Skin of body (tissue), 3 donors: ENCODE measurements at places on chromosomes 5 and 9. TPM values are rescaled to one million over a fixed set of nuclear protein-coding genes. Genes with fewer than 3 reads are reported as not detected.

DNA sequence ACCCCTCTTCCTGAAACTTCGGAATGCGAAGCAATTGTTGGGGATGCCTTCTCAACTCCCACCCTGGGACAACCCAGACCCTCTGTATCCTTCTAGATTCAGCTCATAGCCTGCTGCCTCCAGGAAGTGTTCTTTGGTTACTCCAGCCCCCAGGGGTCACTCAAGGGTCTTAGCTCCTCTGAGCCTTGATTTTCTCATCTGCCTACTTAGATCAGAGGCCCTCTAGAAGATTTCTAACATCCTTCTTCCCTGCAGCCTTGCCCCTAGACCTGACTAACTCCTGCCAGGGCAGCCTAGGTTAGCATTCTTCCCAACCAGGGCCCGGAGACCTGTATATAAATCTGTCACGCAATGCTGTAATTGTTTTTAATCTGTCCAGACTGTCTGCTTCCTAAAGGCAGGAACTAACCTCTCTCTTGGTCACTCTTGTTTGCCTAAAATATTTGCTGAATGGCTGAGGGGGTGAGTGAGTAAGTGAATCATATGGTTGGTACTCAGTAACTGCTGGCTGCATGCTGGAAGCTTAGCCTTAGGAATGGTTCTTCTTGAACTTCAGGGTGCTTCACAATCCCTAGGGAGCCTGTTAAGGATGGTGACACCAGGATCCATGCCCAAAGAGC, 8.2 kb downstream of the GALNT10 start:
- no peak for DNase-seq

DNA sequence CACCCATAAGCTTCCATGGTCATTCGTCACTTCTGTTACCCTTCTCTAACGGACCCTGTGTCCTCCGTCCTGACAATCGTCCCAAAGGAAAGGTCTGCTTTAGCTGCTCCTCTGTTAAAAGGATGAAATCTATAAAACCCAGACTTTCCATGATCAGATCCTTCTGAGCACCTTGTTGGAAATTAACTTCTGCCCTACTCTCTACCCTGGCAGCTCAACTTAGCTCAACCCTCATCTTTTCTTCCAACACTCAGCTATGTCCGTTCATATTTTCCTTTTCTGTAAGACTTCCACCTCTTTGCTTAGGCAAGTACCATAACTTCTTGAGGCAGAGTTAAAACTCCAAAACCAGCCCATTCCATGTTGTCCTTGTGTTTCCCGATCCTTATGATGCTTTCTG, 205.4 kb downstream of the SPATA31A6 start:
- no peak for DNase-seq

DNA sequence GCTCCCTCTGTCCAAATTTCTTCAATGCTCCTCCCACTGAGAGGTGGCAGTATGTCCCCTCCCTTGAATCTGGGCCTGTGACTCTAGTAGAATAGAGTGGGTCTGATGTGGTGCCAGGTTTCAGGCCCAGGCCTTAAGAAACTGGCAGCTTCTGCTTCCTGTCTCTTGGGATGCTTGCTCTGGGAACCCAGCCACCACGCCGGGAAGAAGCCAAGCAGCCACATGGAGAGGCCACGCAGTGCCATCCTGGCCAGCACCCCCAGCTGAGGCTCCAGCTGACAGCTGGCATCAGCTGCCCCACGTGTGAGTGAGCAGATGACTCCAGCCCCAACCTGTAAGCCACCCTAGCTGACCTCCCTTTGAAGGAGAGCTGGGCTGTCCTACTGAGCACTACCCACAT, 7.3 kb upstream of the TSPAN17 start:
- no peak for DNase-seq

DNA sequence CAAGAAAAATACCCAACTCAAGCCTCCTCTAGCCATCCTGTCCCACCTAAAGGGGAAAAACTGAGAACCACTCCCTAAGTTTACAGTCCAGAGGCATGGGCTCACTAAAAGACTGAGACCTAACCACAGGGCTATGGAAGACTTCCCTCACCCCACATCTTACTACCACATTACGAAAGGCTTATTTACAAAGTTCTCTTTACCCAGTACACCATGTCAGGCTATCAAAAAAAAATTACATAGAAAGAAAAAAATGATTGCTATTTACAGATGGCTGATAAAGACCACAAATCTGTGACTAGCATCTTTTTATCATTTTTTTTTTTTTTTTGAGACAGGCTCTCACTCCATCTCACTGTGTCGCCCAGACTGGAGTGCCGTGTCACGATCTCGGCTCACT, 69.7 kb upstream of the TNPO1 start:
- DNase-seq: no peak

The SEMA4D gene
- total RNA-seq: 13.1 TPM

The PCDHAC2 gene
- 3.0 TPM for total RNA-seq

The CDH6 gene
- 6.9 TPM for total RNA-seq

GRCh38 chr9:33620738-33621439, 96.8 kb downstream of the ANKRD18B start:
- peak; percentile 76 for DNase-seq

The ARRDC3 gene
- 475 TPM for total RNA-seq

DNA sequence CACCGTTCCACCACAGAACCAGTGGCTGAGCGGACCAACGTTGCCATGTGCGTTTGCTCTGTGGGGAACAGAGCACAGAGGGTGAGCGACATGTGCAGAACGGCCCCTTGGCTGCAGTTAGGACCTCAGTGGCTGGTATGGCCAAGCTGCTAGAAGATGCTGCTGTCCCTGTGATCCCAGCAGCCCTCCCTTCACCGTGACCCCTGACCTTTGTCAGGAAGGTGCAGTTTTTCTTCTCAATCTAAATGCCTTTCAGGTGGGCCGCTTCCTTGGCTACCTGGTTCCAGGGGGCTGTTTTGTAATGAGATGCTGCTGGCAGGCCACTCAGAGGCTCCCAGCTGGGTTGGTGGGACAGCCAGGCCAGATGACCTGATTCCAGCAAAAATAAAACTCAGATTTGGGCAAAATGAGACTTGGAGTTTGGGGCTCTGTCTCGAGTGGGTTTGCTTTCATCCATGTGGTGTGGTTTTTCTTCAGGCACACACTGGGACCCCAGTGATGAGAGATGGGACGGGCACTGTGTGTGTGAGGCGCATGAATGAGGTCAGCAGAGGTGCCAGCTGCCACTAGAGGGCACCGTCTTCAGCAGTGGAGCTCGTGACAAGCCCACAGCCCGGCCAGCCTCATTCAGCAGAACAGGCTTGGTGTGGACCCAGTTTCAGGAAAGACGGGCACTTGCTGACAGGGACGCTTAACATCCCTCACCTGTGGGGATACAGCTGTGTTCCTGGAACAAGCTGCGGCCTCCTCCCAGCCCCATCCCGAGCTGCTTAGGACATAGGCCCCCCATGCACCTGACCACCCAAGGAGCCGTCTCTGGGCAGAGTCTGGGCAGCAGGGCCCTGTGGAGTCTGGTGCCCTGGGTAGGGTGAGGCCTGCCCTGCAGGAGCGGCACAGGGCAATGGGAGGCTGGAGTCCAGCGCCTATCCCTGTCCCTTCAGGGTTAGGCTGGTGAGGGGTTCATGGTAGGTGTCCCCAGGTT, 4.1 kb downstream of the MRPS2 start:
- no peak for DNase-seq

The GABRA6 gene
- not detected for total RNA-seq

DNA sequence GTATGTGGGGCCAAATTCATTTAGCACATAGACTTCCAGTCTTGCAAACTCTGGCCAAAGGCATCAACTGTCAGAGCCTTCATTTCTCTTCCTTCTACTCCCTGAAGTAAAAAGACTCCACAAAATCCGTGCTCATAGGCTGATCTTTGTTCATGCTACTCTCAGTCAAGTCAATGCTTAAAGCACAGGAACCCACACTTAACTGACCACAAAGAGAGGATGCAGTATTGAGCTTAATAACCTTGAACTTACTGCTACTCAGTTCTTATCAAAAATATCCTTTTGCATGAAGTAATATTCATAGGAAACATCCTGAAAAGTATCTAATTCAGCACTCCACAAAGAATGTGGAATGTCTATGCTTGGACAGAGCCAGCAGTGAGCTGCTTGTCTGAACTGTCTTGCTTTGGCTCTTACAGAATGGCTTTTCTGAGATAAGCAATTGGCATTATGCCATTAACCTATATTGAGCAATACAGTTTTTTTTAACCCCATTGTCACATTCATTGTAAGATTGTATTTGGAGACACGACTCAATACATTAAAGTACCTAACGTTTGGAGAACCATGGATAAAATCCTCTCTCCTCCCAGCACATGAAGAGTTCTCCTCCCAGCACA, 21.7 kb downstream of the LPAR1 start:
- peak; percentile 66 for DNase-seq

The GPRIN1 gene
- 4.8 TPM for total RNA-seq

DNA sequence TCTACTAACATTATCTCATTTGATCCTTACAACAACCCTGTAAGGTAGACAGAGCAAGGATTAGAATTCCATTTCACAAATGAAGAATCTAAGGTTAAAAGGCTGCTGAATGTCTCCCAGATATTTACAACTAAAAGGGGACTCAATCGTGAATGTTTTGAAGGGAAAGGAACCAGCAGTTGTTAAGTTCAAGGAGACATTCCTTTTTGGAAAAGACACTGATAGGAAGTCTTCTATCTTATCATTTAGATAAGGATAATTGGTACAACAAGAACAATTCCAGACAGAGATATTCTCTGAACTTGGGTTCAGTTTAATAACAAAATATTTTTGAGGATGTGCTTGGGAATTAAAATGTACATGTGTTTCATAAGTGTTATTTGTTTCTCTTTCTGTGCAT, 37.5 kb upstream of the CER1 start:
- no peak for DNase-seq

The LCN12 gene
- not detected for total RNA-seq

The PCDHA5 gene
- 0.20 TPM for total RNA-seq

GRCh38 chr5:58852566-58852965, 269.7 kb downstream of the RAB3C start:
- no peak for DNase-seq

The LCN9 gene
- not detected for total RNA-seq

DNA sequence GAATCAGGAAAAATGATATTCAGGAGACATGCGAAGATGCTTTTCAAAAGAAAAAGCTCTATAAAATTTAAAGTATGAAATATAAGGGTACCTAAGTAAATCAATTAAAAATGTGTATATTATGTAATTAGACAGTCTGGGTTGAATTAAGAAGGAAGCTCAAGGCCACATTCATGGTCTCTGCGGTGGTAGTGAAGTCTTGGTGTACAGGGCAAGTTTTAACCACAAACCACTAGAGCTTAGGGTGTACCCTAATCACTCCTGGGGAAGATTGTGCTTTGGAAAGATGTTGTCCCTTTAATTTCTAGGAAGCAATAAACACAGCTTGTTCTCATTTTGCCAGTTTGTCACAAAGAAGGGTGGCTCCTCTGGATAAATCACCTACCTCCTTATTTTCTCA, 287.2 kb upstream of the ZNF608 start:
- no peak for DNase-seq

DNA sequence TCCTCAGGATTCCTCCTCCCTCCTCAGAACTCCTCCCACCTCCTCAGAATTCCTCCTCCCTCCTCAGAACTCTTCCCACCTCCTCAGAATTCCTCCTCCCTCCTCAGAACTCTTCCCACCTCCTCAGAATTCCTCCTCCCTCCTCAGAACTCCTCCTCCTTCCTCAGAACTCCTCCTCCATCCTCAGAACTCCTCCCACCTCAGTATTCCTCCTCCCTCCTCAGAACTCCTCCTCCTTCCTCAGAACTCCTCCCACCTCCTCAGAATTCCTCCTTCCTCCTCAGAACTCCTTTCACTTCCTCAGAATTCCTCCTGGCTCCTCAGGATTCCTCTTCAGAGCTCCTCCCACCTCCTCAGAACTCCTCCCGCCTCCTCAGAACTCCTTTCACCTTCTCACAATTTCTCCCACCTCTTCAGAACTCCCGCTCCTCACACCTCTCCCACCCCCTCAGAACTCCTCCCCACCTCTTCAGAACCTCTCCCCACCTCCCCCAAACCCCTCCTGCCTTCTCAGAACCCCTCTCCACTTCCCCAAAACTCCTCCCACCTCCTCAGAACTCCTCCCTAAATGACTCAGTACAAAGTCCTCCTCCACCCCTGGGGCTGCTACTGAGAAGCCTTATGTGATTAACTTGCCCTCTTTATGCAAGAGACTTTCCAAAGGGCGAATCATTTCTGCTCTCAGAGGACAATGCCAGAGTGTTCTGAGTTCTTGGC, 23.2 kb downstream of the SLC46A2 start:
- no peak for DNase-seq

GRCh38 chr5:177133853-177134696, 502 bp downstream of the NSD1 start:
- DNase-seq: no peak

DNA sequence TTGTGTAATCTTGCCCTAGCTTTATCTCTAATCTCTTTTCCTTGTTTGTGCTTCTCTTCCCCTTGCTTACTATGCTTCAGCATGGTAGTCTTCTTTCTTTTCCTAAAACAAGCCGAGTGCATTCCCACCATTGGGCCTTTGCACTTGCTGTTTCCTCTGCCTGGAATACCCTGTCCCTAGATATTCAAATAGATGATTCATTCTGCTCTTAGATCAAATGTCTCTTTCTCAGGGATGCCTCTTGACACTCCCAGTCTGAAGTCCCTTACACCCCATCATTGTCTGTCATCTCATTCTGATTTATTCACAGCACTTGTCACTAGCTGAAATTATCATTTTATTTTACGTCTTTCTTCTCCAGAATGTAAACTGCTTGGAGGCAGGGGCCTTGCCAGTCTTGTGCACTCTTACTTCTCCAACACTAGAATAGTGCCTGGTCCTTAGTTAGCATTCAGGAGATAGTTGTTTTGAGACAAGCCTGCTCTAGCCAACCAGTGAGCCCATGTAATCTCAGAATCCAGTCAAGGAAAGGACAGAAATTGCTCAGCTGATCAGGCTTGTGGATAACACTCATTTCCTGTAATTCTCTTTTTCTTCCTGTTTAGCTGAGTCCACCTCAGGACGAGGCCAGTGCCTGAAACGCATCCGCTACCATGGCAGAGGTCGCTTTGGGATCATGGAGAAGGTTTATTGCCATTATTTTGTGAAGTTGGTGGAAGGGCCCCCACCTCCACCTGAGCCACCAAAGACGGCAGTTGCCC, 25.4 kb downstream of the MRPL22 start:
- DNase-seq: no peak

GRCh38 chr5:90201923-90202322, 207.6 kb downstream of the CETN3 start:
- DNase-seq: peak; percentile 2

The TMEM215 gene
- total RNA-seq: 0.39 TPM

GRCh38 chr9:105330755-105331154, 86.3 kb downstream of the SLC44A1 start:
- DNase-seq: no peak

DNA sequence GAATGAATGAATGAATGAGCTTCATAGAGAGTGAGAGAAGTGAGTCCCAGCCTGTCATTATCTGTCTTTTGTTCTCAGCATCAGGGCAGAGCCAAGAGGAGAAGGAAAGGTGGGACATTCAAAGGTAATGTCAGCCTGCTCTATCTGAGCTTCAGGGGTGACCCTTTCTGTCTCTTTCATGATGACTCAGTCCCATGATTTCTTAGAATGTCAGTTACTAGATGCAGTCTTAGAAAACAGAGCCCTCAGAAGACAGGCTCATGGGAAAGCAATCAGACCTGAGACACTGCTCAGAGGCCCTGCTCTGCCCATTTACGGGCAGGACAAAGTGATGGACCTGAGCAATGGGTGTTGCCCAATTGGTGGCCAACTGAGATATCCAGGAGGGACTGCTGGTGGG, 1.1 kb downstream of the SPATA31D1 start:
- no peak for DNase-seq
